NCI-H1092 treated with DMSO at 0.1 percent for 48 hours (cell line): ENCODE measurements at places on chromosomes 2 and 18.

DNA sequence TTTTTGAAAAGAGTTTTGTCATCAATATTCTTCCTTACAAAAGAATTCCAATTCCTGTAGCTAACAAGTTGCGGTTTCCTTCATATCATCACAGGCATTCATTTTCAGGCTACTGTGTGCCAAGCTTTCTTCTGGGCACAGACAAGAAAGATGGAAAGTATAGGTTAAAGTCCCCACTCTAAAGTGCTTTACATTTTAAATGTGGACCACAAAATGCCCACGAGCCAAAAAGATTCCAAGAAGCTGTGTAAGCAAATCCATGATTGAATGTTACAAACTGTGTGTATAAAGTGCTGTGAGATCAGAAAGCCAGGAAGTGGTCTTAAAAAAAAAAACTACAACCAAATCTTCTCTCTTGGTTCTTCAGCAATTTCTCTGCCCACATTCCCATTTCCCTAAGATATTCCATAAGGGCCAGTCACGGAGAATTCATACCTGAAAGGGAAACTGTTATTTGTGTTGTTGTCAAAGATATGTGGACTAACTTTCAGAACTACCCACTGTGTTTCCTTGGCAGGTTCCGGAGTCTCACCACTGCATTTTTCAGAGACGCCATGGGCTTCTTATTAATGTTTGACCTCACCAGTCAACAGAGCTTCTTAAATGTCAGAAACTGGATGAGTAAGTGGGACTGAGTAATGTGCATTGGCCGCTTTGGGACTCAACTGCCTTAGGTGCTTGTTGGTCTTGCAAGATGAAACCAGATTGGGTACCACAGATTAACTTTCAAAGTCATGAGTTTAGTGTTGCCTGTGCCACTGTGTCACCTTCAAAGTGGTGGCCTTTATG, 55.7 kb downstream of the RAB27B start:
- no peak for DNase-seq

- no peak for DNase-seq
Measured at GRCh38 chr2:239932881-239933735, 92.0 kb downstream of the NDUFA10 start.

- DNase-seq, result no peak
Measured at GRCh38 chr2:165927353-165927752, 26.2 kb downstream of the TTC21B start.

DNA sequence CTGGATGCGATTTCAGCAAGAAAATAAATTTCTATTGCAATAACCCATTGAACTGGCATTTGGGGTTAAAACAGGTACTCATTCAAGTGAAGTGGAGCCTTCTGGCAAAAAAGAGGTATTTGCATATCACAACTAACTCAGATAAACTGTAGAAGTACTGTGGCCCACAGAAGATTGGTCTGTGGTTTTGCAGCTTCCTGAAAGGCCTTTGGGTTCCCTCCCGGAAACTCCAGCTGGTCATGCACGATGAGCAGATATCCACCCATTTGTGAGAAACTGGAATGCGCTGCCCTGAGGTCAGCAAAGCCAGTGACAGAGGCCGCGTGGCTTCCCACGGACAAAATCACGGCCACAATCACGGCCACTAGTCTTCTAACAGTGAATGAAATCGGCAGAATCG, 106.3 kb downstream of the EPHA4 start:
- DNase-seq, result no peak

DNA sequence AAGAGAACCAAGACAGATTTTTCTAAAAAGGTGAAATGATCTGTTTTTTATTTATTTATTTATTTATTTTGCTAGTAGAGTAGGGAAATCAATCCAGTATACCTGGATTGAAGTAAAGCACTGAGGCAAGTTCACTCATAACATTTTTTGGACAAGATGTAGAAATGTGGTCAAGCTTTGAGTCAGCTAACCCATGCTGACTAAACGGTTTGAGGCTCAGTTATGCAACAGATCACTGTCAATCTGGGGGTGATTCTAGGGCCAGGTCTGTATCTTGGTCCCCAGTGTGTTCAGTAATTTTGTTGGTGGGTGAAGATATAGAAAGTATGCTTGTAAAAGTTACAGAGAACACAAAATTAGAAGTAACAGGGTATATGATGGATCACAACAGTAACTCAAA, 60.2 kb downstream of the RMDN2 start:
- no peak for DNase-seq

DNA sequence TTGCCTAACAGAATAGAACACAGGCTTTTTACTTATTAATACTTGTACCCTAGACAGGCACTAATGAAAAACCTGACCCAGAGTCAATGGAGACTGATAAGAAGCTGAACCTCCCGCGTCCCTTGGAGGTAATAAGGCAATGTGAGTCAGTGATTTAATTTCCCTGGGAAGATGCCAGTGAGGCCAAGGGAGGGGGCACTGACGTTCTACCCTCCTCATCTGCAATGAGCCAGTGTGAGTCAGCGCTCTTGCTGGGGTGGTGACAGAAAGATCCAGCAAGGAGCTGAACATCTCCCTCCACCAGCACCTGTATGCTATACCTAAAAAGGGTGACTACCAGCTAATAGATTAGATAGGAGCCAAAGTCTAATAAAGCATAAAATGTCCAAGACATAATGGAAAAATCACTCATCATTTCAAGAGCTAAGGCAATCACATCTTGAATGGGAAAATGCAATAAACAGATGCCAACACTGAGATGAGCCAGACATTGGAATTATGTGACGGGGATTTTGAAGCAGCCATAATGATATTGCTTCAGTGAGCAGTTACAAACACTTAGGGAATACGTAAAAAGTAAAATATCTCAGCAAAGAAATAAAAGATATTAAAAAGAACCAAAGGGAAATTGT, 116.9 kb downstream of the TPGS2 start:
- DNase-seq, result no peak

DNA sequence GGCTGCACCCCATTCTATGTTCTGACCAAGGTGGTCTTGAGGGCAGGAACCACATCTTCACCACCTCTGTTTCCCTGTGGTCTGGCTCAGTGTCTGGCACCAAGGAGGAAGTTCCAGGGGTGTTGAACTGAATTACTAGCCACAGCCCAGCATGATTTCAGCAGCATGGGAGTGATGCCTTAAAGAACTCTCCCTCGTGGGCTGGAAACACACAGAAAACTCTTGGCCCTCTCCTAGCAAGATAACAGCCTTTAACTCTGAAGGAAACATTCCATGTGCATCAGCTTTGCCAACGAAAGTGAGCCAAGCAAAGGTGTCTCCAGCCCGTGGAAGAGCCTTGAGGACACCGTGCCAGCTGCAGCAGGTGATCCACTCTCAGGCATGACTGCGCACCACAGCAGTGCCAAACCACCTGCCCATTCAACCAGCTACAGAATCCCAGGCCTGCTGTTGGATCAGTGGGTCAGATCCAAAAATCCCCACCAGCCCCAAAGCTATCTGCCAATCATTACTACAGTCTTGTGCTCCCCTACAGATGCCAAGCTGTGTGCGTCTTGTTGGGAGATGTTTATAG, 124.8 kb downstream of the TTC32 start:
- DNase-seq, result peak; percentile 2

DNA sequence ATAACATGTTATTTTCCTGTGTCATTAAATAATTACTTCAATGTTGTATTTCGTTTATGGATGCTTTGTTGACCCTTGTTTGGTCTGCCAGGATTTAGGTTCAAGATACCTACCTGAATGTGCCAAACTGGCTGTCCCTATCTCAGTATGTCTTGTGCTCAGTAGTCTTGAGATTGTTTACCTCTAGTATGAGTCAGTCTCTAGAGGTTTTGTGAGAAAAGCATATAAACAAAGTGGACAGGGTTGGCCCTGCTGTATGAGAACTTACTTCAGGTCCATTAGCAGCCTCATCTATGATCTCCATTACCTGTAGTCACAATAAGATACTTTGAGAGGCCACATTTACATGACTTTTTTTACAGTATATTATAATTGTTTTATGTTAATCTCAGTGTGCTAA, 17.8 kb downstream of the DDX18 start:
- no peak for DNase-seq

DNA sequence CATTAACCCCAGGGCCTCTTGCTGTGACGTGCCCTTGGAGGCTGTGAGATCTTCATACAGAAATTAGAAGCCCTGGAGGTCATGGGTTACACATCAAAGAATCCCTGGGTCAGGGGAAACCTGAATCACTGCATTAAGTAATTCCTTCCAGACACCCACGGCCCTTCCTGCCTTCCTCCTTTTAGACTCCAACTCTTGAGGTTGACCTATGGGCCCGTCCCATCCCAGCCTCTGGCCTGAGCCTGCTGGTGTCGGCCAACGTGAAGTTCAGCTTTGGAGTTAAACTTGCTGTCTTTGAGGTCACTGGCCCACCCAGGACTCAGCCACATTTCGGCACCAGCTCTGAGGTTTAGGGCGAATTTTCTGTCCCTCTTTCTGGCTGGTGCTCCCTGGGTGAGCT, 198.3 kb downstream of the ACKR3 start:
- DNase-seq, result no peak

GRCh38 chr2:24359129-24360049, 947 bp downstream of the ITSN2 start:
- peak; percentile 11 for DNase-seq

DNA sequence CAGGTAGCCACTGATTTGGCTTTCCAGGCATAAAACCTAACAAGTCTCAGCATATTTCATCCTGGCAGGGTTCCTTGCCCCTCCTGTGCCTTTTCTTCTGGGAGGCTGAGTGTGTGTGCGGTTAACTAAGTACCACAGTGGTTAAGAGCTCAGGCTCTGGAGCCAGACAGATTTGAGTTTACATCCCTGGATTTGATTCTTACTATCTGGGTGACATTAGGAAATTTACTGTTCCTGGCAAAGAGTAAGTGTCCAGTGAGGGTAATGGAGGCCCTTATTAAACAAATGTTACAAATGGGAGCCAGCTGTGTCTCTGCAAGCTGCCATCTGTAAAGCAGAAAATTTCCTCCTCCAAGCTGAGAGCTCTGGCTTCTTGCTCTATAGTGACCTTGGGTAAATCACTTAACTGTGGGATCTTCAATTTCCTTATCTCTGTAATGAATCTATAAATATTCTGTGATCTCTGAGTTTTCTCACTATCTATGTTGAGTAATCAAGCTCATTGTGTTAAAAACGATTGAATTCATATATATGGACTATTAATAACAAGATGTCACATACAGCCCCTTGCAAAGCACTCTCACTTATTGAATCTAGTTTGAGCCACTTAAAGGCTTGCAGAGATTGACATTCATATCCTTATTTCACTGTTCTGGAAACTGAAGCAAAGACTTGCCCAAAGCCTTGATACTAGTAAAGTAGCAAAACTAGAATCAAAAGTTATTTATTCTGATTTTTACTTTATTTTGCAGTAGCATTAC, 6.5 kb upstream of the COBLL1 start:
- peak; percentile 74 for DNase-seq

DNA sequence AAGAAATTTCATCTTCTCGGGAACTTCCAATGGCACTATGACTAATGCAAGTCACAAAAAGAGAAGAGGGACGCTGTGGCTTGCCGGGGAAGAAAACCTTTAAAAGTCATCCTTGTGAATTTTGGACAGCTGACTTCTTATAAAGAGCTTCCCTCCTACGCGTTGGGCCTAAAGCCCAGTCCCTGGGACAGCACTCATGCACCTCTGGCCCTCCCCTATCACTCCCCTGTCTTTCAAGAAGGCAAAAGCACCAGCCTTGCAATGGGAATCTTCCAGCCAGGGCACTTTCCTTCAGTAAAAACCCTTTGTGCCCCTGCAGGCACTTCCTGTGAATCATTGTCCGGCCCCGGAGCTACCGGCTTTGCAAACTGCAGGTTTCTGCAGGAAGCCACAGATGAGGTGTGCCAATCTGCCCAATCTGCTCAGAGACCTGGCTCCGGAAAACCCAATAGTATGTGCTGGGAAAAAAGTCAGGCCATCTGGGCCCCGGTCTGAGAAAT, 7.1 kb downstream of the MREG start:
- DNase-seq, result no peak

GRCh38 chr18:67456711-67457110, 59.8 kb downstream of the DSEL start:
- no peak for DNase-seq

DNA sequence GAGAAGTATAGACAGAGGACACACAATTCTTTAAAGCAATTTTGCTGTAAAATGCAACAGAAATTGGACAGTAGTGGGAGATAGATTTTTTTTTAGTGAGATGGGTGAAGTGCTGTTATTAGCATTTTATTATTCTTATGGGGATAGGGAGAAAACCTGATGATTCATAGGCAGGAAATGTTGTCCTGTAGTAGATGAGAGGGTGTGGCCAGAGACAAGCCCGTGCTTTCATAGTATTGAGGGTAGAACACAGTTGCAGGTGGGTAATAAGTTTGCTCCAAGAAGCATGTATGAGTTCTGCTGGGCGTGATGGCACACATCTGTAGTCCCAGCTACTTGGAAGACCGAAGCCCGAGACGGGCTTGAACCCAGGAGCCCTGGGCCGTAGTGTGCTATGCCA, 128.3 kb upstream of the ARHGAP28 start:
- no peak for DNase-seq

DNA sequence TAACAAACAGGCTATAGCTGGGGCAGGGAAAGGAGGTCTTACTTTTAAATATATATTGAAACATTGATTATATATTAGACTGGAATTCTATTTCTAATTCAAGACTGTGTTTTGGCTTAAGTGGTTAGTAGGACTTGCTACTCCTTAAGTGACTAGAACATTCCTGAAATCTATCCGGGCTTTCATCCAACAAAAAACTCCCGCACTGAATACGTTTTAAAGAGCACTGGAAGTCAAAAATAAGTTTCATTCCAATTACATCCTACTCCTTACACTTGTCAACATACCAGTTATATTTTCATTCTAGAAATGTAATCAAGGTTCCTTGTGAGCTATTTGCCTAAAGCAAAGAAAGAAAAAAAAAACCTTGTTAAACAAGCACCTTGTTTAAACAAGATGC, 204.6 kb downstream of the SP3 start:
- no peak for DNase-seq

DNA sequence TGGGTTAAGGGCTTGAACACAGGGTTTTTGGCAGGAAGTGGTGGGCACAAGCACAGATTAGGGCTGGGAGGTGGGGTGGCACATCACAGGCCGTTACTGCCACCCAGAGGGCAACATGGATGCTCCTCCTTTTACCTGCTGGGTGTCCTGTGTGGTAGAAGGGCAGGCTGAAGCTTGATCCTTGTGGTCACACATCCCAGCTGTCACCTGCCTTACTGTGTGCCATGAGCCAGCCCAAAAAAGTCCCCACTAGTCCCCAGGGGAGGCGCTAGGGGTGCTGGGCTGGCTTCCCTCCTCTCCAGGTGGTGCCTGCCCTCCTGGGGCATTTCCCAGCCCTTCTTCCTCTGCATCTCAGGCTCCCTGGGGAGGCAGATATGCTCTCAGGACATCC, 50.5 kb upstream of the ALPP start:
- no peak for DNase-seq

GRCh38 chr2:46171996-46172546, 125.1 kb upstream of the EPAS1 start:
- DNase-seq, result no peak
